ENCODE measurements at places on chromosomes 16 and 17. TPM values are rescaled to one million over a fixed set of nuclear protein-coding genes. Genes with fewer than 3 reads are reported as not detected.

Gene HES7
- total RNA-seq = not detected

Gene KRT40
- total RNA-seq = not detected

Gene RAD51D
- 8.2 TPM for total RNA-seq

Gene TP53TG3D
- not detected for total RNA-seq

Gene RND2
- 1.00 TPM for total RNA-seq

Gene DPEP2
- total RNA-seq = not detected

Gene MIEF2
- total RNA-seq = 10.6 TPM

Gene VPS35
- 87.8 TPM for total RNA-seq
